ENCODE measurements at places on chromosomes 12 and 14.

DNA sequence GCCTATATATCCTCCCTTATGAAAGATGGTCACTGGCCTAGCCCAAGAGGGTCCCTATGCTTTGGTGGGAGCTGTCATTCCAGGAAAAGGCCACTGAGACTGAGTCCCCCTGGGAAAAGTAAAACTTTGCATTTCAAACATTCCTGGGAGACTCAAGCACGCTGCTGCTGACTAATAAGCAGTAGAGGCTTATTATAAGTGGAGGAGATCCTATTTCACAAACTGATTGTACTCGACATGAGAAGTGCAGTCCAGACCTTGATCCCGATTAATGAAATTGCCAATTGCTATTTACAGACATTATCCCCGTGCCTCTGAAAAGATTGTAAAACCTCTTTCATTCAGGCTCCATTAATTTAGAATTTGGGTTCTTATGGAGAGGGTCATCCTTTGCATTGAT is 96.6 kb downstream of the EMP1 start:
- DNase-seq: no peak

GRCh38 chr12:92593734-92594402 is 108.9 kb upstream of the PLEKHG7 start:
- DNase-seq: no peak

DNA sequence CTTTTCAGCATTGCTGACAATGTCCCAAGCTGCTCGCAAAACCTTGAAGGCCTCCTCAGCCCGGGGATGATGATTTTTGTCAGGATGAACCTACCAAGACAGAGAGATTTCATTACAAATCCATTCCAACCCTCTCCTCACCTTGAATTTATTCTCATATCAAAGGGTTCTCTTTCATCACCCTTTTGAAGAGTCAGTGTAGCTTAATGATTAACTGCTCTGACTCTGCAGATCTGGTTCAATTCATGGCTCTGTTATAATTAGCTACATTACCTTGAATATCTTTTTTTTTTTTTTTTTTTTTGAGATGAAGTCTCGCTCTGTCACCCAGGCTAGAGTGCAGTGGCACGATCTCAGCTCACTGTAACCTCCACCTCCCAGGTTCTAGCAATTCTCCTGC is 5.6 kb downstream of the ORMDL2 start:
- no peak for DNase-seq

DNA sequence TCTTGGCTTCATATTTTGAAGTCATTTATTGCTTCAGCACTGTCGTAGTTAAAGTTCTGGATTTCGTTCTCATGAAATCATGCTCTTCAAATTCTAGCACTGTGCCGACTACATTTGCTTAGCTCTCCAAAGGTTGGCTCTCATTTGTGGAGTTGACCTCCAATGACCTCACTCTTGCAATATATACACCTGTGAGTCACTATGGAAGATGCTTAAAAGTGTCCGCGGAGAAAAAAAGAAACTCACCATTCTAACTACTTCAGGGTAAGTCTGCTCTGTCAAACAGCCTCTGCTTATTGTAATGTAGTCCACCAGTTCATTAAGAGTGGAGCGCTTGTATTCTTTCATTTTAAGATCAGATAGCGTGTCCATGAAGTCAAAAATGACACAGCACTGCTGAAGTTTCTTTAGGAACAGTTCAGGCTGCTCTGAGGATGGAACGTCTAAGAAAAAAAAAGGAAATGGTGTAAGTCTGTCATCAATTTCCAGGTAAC is 89.7 kb downstream of the PPP2R5E start:
- peak; percentile 79 for DNase-seq

GRCh38 chr14:64556526-64556925 is 6.8 kb downstream of the PPP1R36 start:
- DNase-seq: no peak

Data from hematopoietic multipotent progenitor cell treated with erythropoietin and hydrocortisone succinate and interleukin-3 and kit ligand, for 15 days (in vitro differentiated cells).